ENCODE measurements at places on chromosomes 1 and 21. TPM values are rescaled to one million over a fixed set of nuclear protein-coding genes. Genes with fewer than 3 reads are reported as not detected.

Gene LCE2B
- not detected for total RNA-seq

DNA sequence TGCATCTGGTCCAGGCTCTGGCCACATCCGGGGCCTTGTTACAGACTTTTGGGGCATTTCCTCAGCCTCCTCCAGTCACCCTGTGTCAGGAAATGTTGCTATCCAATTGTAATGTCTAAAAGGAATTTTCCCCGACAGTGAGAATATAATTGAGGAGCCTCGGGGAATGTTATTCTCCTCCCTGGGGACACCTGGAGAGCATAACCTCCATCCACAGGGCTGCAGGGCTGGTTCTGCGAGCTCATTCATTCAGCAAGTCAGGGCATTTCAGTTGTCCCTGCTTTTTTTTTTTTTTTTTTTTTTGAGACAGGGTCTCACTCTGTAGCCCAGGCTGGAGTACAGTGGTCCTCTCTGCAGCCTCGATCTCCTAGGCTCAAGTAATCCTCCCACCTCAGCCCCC is 72.6 kb downstream of the MDM4 start:
- DNase-seq, result no peak
- no peaks in the 10 kb centered on the region for H3K27me3 ChIP-seq
- no peak overlapping the region for H3K27ac ChIP-seq

DNA sequence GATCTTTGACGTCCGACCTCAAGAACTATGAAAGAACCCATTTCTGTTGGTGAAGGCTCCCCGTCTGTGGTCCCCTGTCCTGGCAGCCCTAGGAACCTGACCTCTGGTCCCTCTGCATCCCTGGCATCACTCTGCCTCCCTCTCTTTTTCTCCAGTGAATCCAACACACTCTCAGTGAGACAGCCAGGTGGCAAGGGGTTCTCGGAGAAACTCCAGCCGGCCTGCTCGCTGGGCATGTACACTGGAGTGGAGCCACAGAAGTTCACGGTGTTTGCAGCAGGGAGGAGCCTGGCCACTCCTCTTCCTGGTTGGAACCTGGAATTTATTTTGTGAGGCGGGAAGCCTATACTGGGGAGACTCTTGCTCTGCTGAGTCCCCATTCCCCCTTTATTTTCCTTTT is 230.2 kb upstream of the AJAP1 start:
- H3K36me3 ChIP-seq, result no peaks in the 10 kb centered on the region
- H3K27ac ChIP-seq, result no peak overlapping the region
- H3K27me3 ChIP-seq, result no peaks in the 10 kb centered on the region
- H3K4me3 ChIP-seq, result no peak overlapping the region
- no peaks in the 10 kb centered on the region for H3K4me1 ChIP-seq
- DNase-seq, result no peak

DNA sequence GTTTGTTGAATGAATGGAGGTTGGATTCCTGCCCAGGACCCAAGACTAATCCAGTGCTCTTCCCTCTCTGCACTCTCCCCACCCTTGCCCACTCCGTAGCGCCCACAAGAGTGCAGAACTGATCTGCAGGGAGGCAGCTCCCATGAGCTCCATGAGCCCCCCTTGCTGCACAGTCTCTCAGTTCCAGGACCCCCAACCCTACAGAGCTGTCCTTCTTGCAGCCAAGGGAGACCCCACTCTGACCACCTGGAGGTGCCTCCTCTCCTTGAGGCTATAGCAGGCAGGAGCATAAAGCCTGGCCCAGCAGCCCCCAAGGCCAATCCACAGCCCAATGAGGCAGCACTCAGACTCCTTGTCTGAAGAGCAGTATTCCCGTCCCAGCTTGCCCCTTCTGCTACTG is 209.2 kb upstream of the ZC3H12A start:
- H3K36me3 ChIP-seq, result no peaks in the 10 kb centered on the region
- H3K4me3 ChIP-seq, result no peak overlapping the region
- no peaks in the 10 kb centered on the region for H3K4me1 ChIP-seq
- DNase-seq, result no peak

Gene GBP6
- total RNA-seq, result 0.19 TPM

DNA sequence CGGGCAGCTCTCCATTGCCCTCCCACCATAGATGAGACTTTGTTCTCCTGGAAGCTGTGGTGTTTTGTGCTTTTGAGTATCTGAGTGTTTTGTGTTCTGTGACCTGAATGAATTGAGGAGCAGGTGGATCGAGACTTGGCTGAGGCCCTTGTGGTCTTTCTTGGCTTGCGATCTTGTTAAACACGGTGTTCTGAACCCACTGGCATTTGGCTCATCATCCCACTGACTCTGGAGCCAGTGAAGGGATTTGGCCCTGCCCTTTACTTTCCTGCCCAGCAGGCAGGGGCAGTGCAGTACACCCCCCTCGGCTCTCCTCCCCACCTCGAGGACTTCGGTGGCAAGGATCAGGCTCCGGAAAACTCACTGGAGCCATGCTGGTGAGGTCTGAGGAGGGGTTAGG is 30.6 kb downstream of the PKNOX1 start:
- no peak overlapping the region for H3K27ac ChIP-seq
- peaks cover 31% of the 10 kb centered on the region for H3K36me3 ChIP-seq
- no peak for DNase-seq
- H3K27me3 ChIP-seq, result no peaks in the 10 kb centered on the region
- H3K4me3 ChIP-seq, result no peak overlapping the region
- peaks cover 2% of the 10 kb centered on the region for H3K4me1 ChIP-seq

Gene TMCO2
- 0.41 TPM for total RNA-seq

DNA sequence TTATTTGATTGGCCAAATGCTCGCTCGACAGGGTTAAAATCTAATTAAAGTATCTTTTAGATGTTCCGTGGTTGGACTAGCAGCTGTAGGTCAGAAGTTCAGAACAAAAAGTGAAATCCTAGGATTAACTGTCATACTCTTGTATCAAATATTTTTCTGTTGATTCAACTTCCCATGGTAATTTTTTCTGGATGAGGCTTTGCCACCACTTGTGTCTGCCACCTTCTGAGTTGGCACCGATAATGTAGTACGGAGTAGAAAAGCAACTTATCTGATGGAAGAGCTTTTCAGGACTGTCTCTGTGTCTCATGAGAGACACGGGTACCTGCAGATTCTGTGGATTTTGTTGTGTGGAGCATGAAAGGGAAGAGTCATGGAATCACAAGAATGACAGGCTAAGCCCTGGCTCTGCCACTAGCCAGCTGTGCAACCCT is 44.6 kb upstream of the CNN3 start:
- no peak overlapping the region for H3K27ac ChIP-seq
- no peaks in the 10 kb centered on the region for H3K36me3 ChIP-seq
- H3K4me3 ChIP-seq, result no peak overlapping the region
- H3K27me3 ChIP-seq, result no peaks in the 10 kb centered on the region

Gene OR14A16
- not detected for total RNA-seq

Gene OR10J4
- not detected for total RNA-seq

Gene SPRR5
- not detected for total RNA-seq

DNA sequence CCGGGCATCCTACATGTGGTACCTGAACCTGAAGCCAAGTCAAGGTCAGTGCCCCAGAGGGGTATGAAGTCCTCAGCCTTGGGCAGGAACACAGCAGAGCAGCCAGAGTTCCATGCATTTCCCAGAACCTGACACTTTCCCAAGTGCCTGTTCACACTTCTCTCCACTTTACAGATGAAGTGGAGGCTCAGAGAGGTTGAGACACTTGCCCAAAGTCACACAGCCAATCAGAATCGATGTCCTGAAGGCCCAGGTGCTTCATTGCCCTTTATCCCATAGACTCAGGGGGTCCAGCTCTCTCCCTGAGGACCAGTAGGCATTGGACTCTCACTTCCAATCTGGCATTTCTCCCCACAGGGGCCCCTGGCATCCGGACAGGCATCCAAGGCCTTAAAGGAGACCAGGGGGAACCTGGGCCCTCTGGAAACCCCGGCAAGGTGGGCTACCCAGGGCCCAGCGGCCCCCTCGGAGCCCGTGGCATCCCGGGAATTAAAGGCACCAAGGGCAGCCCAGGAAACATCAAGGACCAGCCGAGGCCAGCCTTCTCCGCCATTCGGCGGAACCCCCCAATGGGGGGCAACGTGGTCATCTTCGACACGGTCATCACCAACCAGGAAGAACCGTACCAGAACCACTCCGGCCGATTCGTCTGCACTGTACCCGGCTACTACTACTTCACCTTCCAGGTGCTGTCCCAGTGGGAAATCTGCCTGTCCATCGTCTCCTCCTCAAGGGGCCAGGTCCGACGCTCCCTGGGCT is 2.2 kb downstream of the C1QA start:
- no peak for DNase-seq
- H3K4me3 ChIP-seq, result no peak overlapping the region
- H3K27ac ChIP-seq, result no peak overlapping the region
- H3K27me3 ChIP-seq, result peaks cover 8% of the 10 kb centered on the region
- no peaks in the 10 kb centered on the region for H3K36me3 ChIP-seq
- H3K4me1 ChIP-seq, result no peaks in the 10 kb centered on the region

DNA sequence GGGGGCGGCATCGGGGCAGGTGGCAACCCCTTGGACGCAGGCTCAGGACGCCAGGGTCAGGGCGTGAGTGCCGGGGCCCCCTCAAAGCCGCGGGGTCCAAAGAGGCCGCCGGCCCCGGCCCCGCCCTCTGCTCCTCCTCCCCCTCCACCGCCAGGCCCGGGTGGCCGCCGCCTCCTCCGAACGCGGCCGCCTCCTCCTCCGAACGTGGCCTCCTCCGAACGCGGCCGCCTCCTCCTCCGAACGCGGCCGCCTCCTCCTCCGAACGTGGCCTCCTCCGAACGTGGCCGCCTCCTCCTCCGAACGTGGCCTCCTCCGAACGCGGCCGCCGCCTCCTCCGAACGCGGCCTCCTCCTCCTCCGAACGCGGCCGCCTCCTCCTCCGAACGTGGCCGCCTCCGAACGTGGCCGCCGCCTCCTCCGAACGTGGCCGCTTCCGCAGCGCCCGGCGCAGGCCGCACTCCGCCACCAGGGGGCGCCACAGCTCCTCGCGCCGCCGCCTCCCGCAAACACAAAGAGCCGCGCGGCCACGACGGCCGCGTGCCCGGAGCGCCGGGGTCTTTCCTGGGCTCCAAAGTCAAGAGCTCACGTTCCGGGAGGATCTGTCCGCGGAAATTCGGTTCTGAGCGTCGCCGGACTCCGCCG is 19.3 kb upstream of the SAMD11 start:
- H3K27ac ChIP-seq, result no peak overlapping the region
- DNase-seq, result peak; percentile 87
- H3K36me3 ChIP-seq, result no peaks in the 10 kb centered on the region
- H3K4me1 ChIP-seq, result peaks cover 10% of the 10 kb centered on the region

GRCh38 chr1:36326499-36326898 is 3.1 kb upstream of the EVA1B start:
- no peak overlapping the region for H3K4me3 ChIP-seq
- H3K4me1 ChIP-seq, result peaks cover 55% of the 10 kb centered on the region
- H3K27me3 ChIP-seq, result peaks cover 16% of the 10 kb centered on the region
- DNase-seq, result no peak
- H3K36me3 ChIP-seq, result no peaks in the 10 kb centered on the region

GRCh38 chr1:93567255-93567918 is 114.2 kb downstream of the BCAR3 start:
- H3K4me3 ChIP-seq, result no peak overlapping the region
- no peak for DNase-seq
- no peak overlapping the region for H3K27ac ChIP-seq
- H3K4me1 ChIP-seq, result peaks cover 2% of the 10 kb centered on the region
- H3K27me3 ChIP-seq, result no peaks in the 10 kb centered on the region

- no peaks in the 10 kb centered on the region for H3K36me3 ChIP-seq
- H3K27ac ChIP-seq, result no peak overlapping the region
- peaks cover 65% of the 10 kb centered on the region for H3K27me3 ChIP-seq
- DNase-seq, result no peak
- H3K4me3 ChIP-seq, result peak overlapping the region; percentile 73
Observed at GRCh38 chr1:186681121-186681520, 898 bp upstream of the PTGS2 start.

GRCh38 chr1:153396461-153396860 is 5.6 kb upstream of the S100A8 start:
- peaks cover 10% of the 10 kb centered on the region for H3K27me3 ChIP-seq
- H3K36me3 ChIP-seq, result no peaks in the 10 kb centered on the region
- no peak overlapping the region for H3K27ac ChIP-seq
- no peaks in the 10 kb centered on the region for H3K4me1 ChIP-seq
- no peak for DNase-seq
- H3K4me3 ChIP-seq, result no peak overlapping the region

GRCh38 chr1:245611251-245611650 is 456.5 kb downstream of the KIF26B start:
- no peaks in the 10 kb centered on the region for H3K36me3 ChIP-seq
- H3K4me1 ChIP-seq, result no peaks in the 10 kb centered on the region

- H3K27me3 ChIP-seq, result peaks cover 41% of the 10 kb centered on the region
- H3K4me1 ChIP-seq, result peaks cover 2% of the 10 kb centered on the region
- no peak overlapping the region for H3K4me3 ChIP-seq
- peak; percentile 79 for DNase-seq
- H3K36me3 ChIP-seq, result no peaks in the 10 kb centered on the region
Observed at GRCh38 chr1:22416555-22417454, 34.8 kb upstream of the ZBTB40 start.

Gene ST6GALNAC3
- 0.88 TPM for total RNA-seq

Gene PCSK9
- 0.07 TPM for total RNA-seq

GRCh38 chr1:11379851-11380250 is 99.1 kb upstream of the DISP3 start:
- H3K27ac ChIP-seq, result no peak overlapping the region
- H3K27me3 ChIP-seq, result peaks cover 24% of the 10 kb centered on the region
- H3K36me3 ChIP-seq, result peaks cover 3% of the 10 kb centered on the region
- peaks cover 16% of the 10 kb centered on the region for H3K4me1 ChIP-seq
- DNase-seq, result no peak
- no peak overlapping the region for H3K4me3 ChIP-seq

Gene FNBP1L
- total RNA-seq, result 0.12 TPM

GRCh38 chr1:50112193-50112592 is 3.5 kb downstream of the ELAVL4 start:
- peaks cover 6% of the 10 kb centered on the region for H3K4me1 ChIP-seq
- H3K27ac ChIP-seq, result no peak overlapping the region
- H3K27me3 ChIP-seq, result peaks cover 46% of the 10 kb centered on the region
- no peak for DNase-seq
- H3K36me3 ChIP-seq, result no peaks in the 10 kb centered on the region
- H3K4me3 ChIP-seq, result no peak overlapping the region

DNA sequence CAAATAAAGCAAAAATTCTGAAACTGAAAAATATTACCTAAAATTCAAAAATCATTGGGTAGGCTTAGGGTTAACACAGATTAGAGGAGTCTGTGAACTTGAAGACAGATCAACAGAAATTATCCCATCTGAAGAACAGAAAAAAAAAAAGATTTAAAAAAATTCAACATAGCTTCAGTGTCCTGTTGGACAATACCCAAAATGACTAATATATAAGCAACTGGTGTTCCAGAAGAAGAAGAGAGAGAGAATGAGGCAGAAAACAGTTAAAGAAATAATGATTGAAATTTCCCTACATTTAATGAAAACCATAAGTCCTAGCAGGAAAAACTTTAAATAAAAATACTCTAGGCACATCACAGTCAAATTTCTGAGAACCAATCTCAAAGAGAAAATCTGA is 31.5 kb downstream of the TMCO1 start:
- H3K27me3 ChIP-seq, result no peaks in the 10 kb centered on the region
- no peak overlapping the region for H3K4me3 ChIP-seq
- no peak overlapping the region for H3K27ac ChIP-seq
- peaks cover 26% of the 10 kb centered on the region for H3K36me3 ChIP-seq

DNA sequence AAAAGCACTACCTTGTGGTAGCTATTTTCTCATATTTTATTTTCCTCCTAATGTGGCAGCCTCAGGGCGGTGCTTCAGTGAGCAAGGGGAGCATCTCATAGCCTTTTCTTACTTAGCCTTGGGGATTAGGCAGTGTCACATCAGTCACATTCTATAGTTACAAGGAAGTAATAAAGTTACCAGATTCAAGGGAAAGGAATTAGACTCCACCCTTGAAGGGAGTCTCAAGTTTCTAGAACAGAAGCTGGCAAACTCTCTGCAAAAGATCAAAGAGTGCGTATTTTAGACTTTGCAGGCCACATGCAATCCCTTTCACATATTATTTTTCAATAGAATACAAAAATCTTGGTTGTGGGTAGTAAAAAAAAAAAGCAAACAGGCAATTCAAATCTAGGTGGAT is 350.4 kb downstream of the AMY1C start:
- H3K27me3 ChIP-seq, result no peaks in the 10 kb centered on the region
- H3K4me3 ChIP-seq, result no peak overlapping the region
- no peak overlapping the region for H3K27ac ChIP-seq
- DNase-seq, result no peak
- no peaks in the 10 kb centered on the region for H3K36me3 ChIP-seq
